ENCODE measurements at places on chromosomes 5 and 9.

DNA sequence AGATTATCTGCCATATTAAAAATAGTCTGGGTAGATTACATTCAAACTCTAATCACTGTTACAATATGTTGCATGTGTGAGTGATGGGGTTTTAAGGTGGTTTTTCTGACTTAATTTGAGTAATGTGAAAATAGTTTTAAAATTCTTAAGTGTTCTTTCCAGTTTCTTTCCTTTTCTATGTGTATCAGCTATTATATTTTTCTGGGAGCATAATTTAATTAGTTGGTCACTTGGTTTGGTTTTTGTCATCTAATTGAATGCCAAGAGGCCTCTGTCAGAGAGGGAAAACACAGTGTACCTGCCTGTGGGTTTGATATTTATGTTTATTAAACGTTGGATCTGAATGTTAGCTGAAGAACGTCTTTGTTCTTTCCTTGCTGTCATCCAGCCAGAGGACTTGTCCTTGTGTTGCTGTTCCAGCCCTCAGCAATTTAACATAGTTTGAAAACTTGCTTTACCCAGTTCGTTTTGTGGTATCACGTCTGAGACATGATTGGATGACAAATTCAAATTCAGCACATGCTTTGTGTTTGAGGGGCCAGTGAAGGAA is 19.5 kb downstream of the OTULIN start:
- DNase-seq, result no peak

DNA sequence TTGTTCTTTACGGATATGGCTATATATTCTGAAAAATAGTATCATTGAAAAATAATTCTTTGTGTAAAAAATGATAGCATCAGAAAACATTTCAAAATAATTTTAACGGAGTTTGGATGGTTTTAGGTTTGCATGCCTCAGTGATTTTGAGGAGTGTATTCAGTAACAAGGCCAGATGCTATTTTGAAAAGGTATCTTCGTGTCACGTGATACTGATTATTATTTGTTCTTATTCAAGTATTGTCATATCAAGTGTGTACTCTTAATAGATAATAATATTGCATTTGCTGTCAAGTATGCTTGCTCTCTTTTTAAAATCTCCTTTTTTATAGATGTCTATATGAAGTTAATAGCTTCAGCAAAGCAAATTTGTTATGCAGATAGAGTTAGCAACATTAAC is 313.1 kb upstream of the PTPRD start:
- DNase-seq, result no peak

DNA sequence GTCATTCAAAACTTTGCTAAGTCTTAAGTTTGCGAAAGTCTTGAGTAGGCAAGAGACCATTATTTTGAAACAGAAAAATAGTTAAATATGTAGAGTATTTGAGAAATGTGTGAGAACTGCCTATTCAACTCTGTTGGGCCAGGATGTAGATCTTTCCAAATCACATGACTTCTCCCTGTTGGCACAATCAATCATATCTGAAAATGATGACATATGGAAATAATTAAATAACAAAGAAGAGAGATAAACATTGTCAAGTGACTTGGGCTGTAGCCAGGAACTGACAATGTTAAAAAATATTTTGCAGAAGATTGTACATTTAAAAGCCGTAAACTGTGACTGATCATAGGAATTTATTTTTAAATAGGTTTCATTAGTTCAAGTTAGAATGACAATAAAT is 104.6 kb upstream of the IL6ST start:
- DNase-seq, result no peak

- no peak for DNase-seq
Observed at GRCh38 chr9:115212832-115213231, 94.9 kb upstream of the TNC start.

DNA sequence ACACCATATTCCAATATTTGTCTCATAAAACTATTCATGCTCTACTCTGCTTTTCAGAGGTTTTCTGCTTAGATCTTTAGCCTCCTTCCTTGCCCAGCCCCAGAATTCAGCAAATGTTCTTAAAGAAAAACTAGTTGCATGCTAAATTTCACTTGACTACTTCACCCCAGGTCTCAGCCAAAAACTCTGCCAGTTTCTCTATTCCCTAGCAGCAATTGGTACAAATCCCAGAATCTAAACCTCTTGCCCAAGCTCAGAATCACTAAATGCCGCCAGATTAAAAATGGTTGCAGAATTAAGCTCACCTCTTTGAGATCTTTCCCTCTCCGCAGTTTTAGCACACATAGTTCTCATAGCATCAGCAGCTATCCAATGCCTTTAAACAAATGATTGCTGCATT is 331.2 kb upstream of the SMARCA2 start:
- DNase-seq, result no peak

DNA sequence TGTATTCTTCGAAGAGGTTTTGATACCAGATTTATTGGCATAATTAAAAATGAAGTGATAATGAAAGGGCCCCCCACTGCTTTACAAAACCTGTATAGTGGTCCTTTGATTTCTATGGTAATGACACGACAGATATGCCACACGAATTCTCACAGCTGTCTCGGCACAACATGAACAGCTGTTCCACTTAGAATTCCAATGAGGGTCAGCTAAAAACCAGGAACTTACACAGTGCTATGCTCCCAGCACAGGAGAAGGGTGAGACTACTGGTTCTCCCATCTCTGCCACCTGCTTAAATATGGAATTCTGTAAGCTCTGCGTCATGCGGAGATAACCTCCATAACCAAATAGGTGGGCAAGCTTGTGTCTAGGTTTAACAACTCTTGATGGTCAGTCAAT is 183.0 kb upstream of the EFNA5 start:
- DNase-seq, result no peak

GRCh38 chr5:121151534-121151933 is 687.4 kb downstream of the PRR16 start:
- DNase-seq, result no peak

DNA sequence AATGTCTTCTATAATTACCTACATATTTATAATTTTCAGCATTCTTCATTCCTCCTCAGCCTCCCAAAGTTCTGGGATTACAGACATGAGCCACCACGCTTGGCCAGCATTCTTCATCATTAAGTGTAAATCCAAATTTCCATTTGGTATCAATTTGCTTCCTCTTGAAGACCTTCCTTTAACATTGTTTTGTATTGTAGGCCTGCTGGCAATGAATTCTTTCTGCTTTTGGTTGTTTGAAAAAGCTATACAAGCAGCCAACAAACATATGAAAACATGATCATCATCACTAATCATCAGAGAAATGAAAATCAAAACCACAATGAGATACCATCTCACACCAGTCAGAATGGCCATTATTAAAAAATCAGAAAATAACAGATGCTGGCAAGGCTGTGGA is 56.4 kb downstream of the GCNT4 start:
- DNase-seq, result no peak

DNA sequence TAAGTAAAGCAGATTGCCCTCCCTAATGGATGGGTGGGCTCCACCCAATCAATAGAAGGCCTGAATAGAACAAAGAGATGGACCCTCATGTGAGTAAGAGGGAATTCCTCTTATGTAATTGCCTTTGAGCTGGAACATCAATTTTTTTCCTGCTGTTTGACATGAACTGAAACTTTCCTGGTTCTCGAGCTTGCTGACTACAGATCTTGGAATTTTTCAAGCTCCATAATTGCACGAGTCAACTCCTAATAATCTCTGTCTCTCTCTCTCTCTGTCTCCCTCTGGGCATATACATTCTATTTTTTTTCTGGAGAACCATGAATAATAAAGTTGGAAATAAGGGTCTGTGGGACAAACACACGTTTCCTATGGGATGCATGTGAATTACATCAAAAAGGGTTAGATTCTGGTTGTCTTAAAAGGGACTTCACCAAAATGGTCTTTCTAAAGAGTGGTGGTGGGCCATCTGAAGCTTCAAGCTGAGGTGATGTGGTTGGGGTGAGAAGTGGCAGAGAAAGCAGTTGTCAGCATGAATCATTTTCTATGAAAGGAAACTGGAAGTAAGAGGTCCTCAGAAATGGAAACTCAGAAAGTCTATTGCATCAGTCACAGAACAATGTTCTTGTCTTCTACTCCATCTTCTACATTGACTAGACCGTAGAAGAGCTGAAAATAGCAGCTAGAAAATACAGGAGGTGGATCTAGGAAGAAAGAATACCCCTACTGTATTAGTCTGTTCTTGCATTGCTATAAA is 47.0 kb upstream of the HOMER1 start:
- DNase-seq, result peak; percentile 20

- no peak for DNase-seq
Observed at GRCh38 chr9:107847978-107848964, 358.7 kb upstream of the KLF4 start.

DNA sequence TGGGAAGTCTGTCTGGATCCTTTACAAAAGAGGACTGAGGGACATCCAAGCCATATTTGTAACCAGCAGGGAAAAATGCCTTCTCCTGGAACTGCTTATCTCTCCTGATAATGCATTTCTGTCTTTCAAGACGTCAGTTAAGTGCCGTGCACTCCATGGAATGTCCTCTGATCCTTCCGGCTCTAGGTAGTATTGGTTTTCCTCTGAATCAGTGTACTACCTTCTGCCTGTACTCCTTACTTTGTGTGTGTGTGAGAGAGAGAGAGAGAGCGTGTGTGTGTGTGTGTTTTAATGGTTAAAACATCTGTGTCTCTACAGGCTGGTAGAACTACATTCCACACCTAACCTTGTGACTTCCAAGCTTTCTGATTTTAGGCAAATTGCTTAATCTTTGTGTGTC is 89.9 kb downstream of the PIP5K1B start:
- DNase-seq, result no peak

DNA sequence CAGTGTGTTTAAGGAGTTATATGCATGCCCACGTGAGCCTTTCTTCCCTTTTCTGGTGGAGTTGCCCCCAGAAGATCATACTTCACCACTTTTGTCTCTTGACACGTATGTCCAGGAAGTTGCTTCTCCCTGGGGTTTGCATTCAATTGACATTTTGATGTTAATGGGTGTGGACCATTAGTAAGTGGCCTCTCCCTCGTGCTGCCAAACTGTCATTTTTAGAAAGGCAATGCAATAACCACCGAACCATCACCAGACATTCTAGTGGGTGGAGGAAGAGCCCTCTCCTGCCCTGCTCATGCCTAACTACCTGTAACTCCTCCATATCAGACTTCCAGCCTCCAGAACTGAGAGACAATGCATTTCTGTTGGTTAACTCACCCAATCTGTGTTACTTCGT is 290.8 kb downstream of the ATPSCKMT start:
- no peak for DNase-seq

- DNase-seq, result no peak
Observed at GRCh38 chr9:114202849-114203248, 47.5 kb downstream of the COL27A1 start.

DNA sequence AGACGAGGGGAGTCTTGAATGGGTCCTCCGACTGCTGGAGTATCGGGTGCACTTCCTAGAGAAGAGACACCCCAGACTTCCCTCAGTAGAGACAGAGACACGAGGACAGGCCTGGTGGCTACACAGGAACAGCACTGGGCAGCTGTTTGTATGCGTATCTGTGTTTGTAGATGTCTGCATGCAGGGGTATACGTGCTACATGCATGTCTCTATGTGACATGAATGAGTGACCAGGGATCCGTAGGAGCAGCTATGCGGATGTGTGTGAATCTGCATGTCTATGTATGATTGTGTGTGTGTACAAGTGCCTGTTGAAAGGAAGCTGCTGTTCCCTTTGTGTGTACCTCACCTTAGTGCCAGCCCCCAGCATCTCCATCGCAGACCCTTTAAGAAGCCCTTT is 31.2 kb downstream of the CNTFR start:
- DNase-seq, result no peak

- no peak for DNase-seq
Observed at GRCh38 chr5:114335391-114335790, 26.5 kb upstream of the KCNN2 start.

DNA sequence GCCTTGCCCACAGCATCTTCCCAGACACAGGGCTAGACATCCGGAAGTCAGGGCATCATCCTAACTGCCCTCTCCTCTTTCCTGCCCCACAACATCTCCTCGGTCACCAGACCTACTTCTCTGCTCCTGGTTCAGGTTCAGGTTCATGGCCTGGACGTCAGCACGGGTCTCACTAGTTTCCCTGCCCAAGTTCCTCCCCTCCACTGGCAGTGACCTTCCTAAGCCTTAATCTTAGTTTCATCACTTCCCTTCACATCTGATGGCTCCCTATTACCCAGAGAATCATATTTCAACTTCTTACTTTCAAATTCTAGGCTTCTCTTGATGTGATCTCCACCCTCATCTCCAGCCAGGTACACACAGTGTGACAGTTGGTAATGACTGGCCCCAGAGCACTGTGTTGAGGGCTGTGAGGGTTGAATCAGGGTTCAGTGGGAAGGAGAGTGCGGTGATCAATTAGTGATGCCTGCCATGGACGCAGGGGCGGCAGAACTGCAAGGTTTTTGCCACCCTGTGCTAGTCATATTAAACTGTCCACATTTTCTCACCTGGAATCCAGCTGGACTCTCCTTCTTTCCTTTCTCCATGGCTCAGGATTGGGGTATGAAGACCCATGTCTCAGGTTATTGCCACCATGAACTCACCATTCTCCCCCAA is 34.3 kb upstream of the CRB2 start:
- DNase-seq, result no peak

Data from GM18507 (cell line).